GM10248 (cell line): ENCODE measurements at places on chromosomes 2 and 18.

GRCh38 chr2:110869472-110870446 lies 137.4 kb downstream of the ACOXL start:
- DNase-seq, result no peak

DNA sequence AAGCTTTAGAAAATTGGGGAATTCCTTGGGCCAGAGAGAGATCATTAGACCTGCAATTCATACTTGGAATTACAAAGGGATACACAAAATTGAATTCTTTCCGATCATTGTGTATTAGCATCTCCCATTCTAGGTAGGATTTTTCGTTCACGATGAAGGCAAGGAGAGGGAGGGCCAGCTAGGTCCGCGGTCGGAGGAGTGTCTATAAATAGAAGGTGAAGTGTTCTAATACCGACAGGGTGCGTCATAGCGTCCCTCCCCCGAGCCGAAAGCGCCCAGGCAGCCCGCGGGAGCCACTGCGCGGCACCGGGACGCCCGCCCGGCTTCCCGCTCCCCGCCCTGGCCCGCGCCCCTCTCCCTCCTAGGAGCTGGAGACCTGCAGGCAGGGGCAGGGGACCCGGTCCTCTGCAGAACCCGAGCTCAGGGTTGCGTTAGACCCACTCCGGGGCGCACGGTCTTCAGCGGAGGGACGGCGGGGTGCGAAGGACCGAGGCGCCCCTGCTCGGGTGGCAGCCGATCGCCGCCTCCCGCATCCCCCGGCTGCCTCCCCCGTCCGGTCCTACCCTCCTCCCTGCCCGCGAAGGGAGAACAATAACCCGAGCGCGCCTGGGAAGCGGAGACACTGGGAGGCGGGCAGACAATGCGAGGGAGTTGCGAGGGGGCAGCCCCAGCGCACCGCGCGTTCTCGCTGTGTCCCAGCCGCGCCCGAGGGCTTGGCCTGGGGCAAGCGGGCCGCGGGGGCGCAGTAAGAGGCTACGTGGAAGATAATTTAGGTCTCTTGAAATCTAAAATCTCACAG lies 114.2 kb upstream of the SERTAD2 start:
- DNase-seq, result peak; percentile 89

- no peak for DNase-seq
These were observed 166.1 kb upstream of the ZNF521 start for GRCh38 chr18:25517881-25518715.

- no peak for DNase-seq
These were observed 79.0 kb downstream of the ALPK2 start for GRCh38 chr18:58549814-58550339.

- no peak for DNase-seq
These were observed 52.0 kb downstream of the FBXO36 start for GRCh38 chr2:229974266-229974665.

- DNase-seq, result no peak
These were observed 73.6 kb downstream of the SPATS2L start for GRCh38 chr2:200380091-200380561.

DNA sequence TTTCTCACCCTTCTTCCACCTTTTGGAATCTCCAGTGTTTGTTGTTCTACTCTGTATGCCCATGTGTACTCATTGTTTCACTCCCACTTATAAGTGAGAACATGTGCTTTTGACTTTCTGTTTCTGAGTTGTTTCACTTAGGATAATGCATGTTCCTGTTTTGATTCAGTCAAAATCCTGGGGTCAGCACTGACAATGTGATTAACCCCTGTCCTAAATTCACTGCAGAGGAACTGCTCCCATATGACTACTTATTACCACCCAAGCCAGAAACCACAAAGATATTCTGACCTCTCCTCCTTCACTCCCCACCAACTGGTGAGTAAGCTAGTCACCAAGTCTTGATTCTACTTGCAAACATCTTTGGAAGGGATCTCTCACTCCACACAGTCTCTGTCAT lies 251.4 kb upstream of the TCF4 start:
- DNase-seq, result no peak

- no peak for DNase-seq
These were observed 15.1 kb downstream of the TRIB2 start for GRCh38 chr2:12731701-12732280.

GRCh38 chr2:230765611-230766300 lies 53.1 kb downstream of the CAB39 start:
- no peak for DNase-seq

- no peak for DNase-seq
These were observed 34.4 kb downstream of the ZFP36L2 start for GRCh38 chr2:43191947-43192516.

- DNase-seq, result no peak
These were observed 97.5 kb upstream of the FSHR start for GRCh38 chr2:49251766-49252165.

DNA sequence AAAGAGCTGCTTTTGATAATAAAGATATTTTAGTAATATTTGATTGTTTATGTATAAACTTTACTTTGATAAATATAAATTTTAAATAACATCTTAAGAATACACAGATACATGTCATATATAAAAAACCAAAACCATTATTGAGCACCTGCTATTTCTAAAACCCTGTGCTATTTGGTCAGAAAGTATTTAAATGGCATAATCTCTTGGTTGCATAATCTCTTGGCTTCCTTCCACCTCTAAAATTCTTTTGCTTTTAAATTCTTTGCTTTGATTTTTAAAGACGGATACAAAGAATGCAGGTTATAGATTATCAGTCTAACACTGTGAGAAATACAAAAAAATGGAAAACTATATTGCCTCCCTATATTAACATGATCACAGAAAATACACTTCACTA lies 36.9 kb downstream of the ACMSD start:
- no peak for DNase-seq

- DNase-seq, result no peak
These were observed 20.2 kb upstream of the TUBB6 start for GRCh38 chr18:12287684-12288402.

GRCh38 chr2:240400371-240401161 lies 34.9 kb upstream of the GPC1 start:
- no peak for DNase-seq

DNA sequence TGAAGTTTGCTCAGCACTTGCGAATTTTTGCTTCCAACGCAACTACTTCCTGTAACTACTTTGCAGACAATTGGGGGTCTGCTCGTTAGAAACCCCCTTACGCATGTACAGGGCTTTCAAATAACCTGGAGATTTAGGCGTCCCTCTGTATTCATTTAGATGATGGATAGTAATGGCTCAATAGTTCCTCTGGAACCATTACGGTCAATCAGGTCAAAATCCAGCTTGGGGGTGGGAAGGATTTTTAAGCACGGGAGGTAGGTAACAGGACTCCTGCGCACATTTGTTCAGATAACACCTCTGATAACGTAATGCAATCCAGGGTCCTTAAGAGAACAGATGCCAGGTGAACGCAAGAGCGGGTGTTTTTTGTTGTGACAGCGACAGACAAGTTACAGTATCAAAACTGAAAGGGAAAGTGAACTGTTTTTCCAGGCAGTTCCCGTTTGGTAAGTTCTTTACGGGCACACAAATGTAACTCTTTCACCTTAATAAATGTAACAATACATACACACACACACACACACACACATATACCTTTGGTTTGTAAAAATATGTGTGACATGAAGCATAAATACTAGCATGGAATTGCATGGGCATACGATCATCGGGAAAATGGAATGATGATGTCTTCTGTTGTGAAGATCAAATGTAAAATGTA lies 3.8 kb upstream of the OSR1 start:
- peak; percentile 42 for DNase-seq
